Natural killer cell (primary cell): ENCODE measurements at places on chromosomes 6 and 20. TPM values are rescaled to one million over a fixed set of nuclear protein-coding genes. Genes with fewer than 3 reads are reported as not detected.

Gene MCCD1
- not detected for total RNA-seq

- no peak for DNase-seq
Measured at GRCh38 chr20:54221996-54222890, 14.4 kb downstream of the PFDN4 start.

DNA sequence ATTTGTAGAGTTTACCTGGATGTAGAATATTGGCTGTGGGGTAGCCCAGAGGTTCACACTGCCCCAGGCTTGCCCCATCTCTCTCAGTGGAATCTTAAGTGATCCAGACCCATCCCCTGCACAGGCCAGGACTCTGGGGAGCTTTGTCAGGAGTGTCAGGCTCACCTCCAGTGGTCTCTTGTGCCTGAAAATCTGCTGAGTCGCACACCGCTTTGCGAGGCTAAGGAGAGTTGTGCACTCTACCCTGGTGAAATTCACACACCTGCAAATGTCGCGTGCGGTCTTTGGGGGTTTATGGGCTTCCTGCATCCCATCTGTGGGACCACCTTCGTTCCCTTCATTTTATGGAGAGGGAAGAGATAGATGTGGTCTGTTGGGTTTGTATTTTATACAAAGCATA lies 63.6 kb upstream of the KIF25 start:
- DNase-seq, result no peak

Gene ADIG
- not detected for total RNA-seq

Gene PPIL1
- 5.2 TPM for total RNA-seq

Gene RAMACL
- 1.1 TPM for total RNA-seq

Gene GJA1
- not detected for total RNA-seq

DNA sequence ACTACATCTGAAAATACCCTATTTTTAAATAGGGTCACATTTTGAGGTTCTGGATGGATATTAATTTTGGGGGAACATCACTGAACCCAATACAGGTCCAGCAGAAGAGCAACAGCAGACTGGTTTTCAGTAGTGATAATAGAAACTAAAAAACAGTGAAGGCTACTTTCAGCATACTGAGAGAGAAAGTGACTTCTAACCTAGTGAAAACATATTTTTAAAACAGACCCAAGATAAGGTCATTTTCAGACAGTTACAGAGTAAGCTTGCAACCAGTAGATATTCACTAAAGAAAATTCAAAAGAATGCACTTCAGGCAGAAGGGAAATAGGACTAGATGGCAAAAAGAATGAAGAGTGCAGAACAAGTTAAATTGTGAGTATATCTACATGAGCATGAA lies 42.0 kb upstream of the TMEM244 start:
- no peak for DNase-seq
